ENCODE measurements at places on chromosomes 2 and 18. TPM values are rescaled to one million over a fixed set of nuclear protein-coding genes. Genes with fewer than 3 reads are reported as not detected.

Gene ZNF396
- total RNA-seq = 1.6 TPM

Gene RAB11FIP5
- 11.2 TPM for total RNA-seq

GRCh38 chr2:234324116-234324515 is 172.8 kb downstream of the ARL4C start:
- peaks cover 28% of the 10 kb centered on the region for H3K4me1 ChIP-seq
- H3K27me3 ChIP-seq = no peaks in the 10 kb centered on the region
- H3K27ac ChIP-seq = no peak overlapping the region
- no peak for DNase-seq

GRCh38 chr2:232863996-232864395 is 6.1 kb upstream of the SNORC start:
- no peak for DNase-seq
- H3K36me3 ChIP-seq = peaks cover 4% of the 10 kb centered on the region
- peaks cover 4% of the 10 kb centered on the region for H3K4me1 ChIP-seq
- H3K4me3 ChIP-seq = no peak overlapping the region

DNA sequence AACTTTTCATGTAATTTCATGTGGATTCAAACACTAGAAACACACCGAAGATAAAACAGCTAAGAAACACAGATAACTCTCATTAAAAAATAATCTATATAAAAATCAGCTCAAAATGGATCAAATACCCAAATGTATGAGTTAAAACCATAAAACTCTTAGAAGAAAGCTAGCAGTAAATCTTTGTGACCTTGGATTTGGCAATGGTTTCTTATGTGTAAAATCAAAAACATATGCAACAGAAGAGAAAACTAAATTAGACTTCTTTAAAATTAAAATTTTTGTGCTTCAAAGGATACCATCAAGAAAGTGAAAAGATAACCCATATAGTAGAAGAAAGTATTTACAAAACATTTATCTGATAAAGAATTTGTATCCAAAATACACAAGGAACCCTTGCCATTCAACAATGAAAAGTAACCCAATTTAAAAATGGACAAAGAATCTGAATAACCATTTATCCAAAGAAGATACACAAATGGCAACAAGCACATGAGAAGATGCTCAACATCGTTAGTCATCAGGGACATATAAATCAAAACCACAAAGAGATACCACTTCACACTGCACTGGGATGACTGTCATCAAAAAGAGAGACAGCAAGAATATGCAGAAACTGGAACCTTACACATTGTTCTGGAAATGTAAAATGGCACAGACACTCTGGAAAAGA is 27.5 kb downstream of the GAREM1 start:
- no peaks in the 10 kb centered on the region for H3K36me3 ChIP-seq
- H3K4me1 ChIP-seq = no peaks in the 10 kb centered on the region
- no peak overlapping the region for H3K4me3 ChIP-seq
- H3K27ac ChIP-seq = no peak overlapping the region

GRCh38 chr2:113876503-113877387 is 13.1 kb upstream of the ACTR3 start:
- peaks cover 11% of the 10 kb centered on the region for H3K36me3 ChIP-seq
- peak overlapping the region; percentile 84 for H3K27ac ChIP-seq
- peak overlapping the region; percentile 30 for H3K4me3 ChIP-seq
- peak; percentile 93 for DNase-seq
- no peaks in the 10 kb centered on the region for H3K27me3 ChIP-seq

GRCh38 chr2:239318790-239319661 is 81.8 kb downstream of the HDAC4 start:
- no peaks in the 10 kb centered on the region for H3K27me3 ChIP-seq
- peaks cover 70% of the 10 kb centered on the region for H3K4me1 ChIP-seq

Gene CABLES1
- 1.2 TPM for total RNA-seq

DNA sequence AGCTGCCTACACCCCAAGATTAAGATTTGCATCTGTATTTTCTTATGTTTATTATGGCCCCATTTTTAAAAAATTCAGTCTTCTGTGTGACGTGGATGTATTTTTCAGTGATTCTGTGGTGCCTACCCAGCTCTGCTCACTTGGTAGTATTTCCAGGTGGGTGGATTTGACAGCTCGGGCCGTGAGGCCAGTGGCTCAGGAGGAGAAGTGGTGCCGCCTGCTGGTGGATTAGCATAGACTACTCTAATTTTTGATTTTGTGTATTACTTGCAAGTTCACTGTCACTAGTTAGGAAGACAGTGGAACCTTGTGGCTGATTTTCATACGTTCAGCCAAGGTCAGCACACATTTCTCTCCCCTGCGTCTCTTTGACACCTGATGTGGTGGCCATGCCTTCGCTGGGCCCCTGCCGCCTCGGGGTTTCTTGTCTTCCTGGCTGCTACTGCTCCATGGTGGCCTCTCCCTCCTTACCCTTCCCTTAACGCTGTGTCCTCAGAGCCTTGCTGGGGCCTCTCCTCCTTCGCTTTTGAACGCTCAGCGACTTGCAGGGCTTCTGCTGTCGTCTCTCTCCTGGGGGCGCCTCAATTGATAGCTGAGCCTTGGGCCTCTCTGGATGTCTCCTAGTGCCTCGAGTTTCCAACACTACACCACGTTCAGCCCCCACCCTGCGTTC is 89.4 kb downstream of the DGKD start:
- no peak overlapping the region for H3K4me3 ChIP-seq
- peak; percentile 88 for DNase-seq
- no peaks in the 10 kb centered on the region for H3K27me3 ChIP-seq

All from activated CD4-positive, alpha-beta memory T cell treated with anti-CD3 and anti-CD28 coated beads for 36 hours (primary cell).